ENCODE measurements at places on chromosomes 13 and 19. TPM values are rescaled to one million over a fixed set of nuclear protein-coding genes. Genes with fewer than 3 reads are reported as not detected.

The FPR3 gene
- 0.31 TPM for total RNA-seq

The ZNF177 gene
- total RNA-seq = 11.9 TPM

DNA sequence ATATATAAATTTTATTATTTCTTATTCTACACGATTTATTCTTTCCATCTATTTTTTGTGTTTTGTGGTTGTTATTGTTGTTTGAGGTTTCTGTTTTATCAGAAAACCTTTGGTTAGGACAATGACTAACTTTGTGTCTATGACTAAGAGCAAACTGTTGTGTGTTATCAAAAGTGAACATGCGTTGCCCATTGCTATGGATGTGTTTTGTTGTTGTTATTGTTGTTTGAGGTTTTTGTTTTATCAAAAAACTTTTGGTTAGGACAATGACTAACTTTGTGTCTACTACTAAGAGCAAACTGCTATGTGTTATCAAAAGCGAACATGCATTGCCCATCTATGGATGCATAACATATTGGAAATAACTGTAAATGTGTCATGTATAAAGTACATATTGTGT is 692.3 kb downstream of the SLITRK1 start:
- DNase-seq = no peak

The RAB8A gene
- total RNA-seq = 33.7 TPM

The SMIM7 gene
- 44.5 TPM for total RNA-seq

DNA sequence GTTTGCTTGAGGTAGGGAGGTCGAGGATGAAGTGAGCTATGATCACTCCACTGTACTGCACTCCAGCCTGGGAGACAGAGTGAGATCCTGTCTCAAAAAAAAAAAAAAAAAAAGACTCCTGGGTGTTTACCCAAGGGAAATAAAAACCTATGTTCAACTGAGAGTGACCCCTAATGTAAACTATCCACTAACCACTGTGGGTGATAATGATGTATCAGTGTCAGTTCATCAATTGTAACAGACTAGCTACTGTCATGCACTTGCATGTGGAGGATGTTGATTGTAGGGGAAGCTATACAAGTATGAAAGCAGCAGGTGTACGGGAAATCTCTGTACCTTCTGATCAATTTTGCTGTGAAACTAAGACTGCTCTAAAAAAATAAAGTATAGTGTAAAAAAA is 2.6 kb upstream of the CIB3 start:
- no peak for DNase-seq

GRCh38 chr13:97715763-97716162 is 237.7 kb upstream of the IPO5 start:
- no peak for DNase-seq

GRCh38 chr13:45370922-45371406 is 30.0 kb upstream of the TPT1 start:
- DNase-seq = no peak

GRCh38 chr13:66536746-66537145 is 693.4 kb downstream of the PCDH9 start:
- DNase-seq = no peak

DNA sequence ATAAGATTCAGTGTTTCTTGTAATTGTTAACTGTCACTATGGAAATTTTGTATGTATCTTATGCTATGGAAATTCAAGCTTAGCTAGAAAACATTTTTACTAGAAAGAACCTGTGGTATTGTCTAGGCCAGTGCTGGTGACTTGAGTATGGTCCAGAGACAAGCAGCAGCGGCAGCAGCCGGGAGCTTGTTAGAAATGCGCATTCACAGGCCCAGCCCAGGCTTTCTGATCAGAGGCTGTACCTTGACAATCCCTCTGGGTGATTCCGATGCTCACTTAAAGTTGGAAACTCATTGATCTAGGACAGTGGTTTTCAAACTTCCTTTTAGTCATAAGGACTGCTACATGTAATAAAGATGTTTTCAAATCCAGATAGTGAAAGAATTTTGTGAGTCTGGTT is 287.4 kb downstream of the SHISA2 start:
- DNase-seq = no peak

DNA sequence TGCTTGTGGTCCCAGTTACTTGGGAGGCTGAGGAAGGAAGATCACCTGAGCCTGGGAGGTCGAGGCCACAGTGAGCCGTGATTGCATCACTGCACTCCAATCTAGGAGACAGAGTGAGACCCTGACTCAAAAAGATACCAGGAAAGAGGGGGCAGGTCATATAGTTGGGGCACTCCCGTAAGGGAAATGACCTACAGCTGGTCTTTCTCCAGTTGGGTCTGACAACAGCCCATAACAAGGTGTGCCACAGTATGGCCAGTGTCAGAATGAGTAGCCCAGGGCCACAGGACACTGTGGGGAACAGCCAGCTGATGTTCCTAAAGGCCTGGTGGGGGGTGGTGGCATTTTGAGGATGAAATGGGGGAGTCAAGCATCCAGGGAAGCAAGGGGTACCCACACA is 10.8 kb downstream of the DNMT1 start:
- no peak for DNase-seq

GRCh38 chr19:28020619-28021258 is 1192.2 kb downstream of the UQCRFS1 start:
- no peak for DNase-seq

All from occipital lobe (tissue), 3 donors.